ENCODE measurements at places on chromosomes 1 and 21.

DNA sequence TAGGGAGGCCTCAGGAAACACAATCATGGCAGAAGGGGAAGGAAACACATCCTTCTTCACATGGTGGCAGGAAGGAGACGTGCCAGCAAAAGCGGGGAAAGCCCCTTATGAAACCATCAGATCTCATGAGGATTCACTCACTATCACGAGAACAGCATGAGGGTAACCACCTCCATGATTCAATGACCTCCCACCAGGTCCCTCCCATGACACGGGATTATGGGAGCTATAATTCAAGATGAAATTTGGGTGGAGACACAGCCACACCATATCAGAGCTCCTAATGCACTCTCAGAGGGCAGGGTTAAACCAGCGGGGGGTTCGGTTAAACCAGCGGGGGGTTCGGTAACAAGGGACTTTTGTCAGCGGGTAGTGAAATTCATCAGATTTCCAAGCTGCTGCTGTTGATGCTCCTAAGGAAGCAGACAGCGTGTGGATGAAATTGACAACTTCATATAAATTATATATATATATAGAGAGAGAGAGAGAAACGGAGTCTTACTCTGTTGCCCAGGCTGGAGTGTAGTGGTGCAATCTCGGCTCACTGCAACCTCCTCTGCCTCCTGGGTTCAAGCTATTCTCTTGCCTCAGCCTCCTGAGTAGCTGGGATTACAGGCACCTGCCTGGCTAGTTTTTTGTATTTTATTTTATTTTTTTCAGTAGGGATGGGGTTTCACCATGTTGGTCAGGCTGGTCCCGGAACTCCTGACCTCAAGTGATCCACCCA, 4.2 kb downstream of the CSTB start:
- no peak for DNase-seq

GRCh38 chr1:5590717-5591116, 401.5 kb downstream of the NPHP4 start:
- DNase-seq: no peak

DNA sequence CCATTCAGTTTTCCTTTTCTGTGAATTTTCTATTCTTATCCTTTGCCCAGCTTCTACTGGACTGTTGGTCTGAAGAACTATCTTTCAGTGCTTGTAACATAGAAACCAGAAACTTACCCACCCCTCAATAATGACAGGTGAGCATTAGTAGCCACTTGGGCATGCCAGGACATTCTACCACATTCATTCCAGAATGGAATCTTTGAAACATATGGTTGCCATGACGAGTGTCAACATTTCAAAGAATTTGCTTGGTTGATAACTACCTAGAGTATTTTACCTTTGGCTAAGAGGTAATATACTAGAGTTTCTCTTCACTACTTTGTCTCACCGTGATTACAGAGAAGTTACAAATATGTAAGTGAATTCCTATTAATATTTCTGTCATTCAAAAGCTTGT, at the start of gene MROH9:
Gene MROH9, plus strand, starts transcription at position 304 of the 400 bp plus-strand sequence. CDS start 10,023 bp downstream, outside the sequence.
- no peak for DNase-seq

DNA sequence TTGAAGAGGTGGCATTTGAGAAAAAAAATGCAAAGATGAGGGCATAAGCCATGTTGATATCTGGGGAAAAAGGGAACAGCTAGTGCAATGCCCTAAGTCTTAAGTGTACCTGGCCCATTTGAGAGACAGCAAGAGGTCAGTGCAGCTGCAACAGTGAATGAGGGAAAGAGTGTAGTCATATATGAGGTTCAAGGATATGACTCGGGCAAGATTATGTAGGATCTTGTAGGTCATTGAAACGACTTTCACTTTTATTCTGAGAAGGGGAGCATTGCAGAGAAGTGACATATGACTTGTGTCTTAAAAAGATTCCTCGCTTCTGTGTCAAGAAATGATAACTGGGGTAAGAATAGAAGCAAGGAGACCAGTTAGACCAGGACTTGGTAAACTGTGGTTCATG, 31.0 kb downstream of the NTMT2 start:
- DNase-seq: no peak

GRCh38 chr1:215345766-215346165, 221.3 kb upstream of the KCTD3 start:
- no peak for DNase-seq

DNA sequence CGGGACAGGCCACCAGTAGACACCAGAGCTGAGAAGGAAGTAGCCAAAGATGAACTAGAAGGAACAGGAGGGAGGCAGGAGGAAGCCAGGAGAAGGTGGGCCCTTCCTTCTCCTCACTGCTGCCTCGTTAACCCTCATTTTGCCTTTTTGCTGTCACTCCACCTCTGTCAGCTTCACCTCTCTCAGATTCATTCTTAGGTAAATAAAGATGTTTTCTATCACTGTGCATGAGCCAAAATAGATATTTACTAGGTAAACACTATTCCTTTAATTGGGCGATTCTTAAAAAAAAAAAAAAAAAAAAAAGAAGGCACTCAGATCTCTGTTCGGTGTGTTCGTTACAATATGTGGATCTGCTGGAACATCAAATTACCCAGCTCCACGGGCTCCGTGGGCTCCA, 112.3 kb downstream of the GLUL start:
- no peak for DNase-seq

- DNase-seq: no peak
Measured at GRCh38 chr21:39161064-39161463, 22.2 kb downstream of the PSMG1 start.

- no peak for DNase-seq
Measured at GRCh38 chr1:27149762-27150113, 5.2 kb downstream of the SLC9A1 start.

DNA sequence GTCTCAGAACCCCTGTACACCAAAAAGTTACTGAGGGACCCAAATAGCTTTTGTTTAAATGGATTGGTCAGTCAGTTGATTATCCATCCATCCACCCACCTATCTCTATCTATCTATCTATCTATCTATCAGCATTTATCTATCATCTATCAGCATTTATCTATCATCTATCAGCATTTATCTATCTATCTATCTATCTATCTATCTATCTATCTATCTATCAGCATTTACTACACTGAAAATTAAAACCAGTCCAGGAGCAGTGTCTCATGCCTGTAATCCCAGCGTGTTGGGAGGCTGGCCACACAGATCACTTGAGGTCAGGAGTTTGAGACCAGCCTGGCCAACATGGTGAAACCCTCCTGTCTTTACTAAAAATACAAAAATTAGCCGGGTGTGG, 47.1 kb downstream of the CLSTN1 start:
- no peak for DNase-seq
